Uterus (tissue), 4 donors: ENCODE measurements at places on chromosomes 3 and 15. TPM values are rescaled to one million over a fixed set of nuclear protein-coding genes. Genes with fewer than 3 reads are reported as not detected.

The TMEM40 gene
- not detected for total RNA-seq

The MAP1A gene
- 10.5 TPM for total RNA-seq

GRCh38 chr3:127690106-127690505 is 17.4 kb downstream of the ABTB1 start:
- H3K27me3 ChIP-seq: no peaks in the 10 kb centered on the region
- no peaks in the 10 kb centered on the region for H3K36me3 ChIP-seq
- no peak for DNase-seq
- no peaks in the 10 kb centered on the region for H3K4me1 ChIP-seq
- no peak overlapping the region for H3K4me3 ChIP-seq

- no peaks in the 10 kb centered on the region for H3K4me1 ChIP-seq
- H3K36me3 ChIP-seq: no peaks in the 10 kb centered on the region
- H3K27ac ChIP-seq: no peak overlapping the region
- H3K27me3 ChIP-seq: no peaks in the 10 kb centered on the region
- DNase-seq: no peak
Observed at GRCh38 chr15:85019815-85020590, 38.3 kb downstream of the PDE8A start.

GRCh38 chr3:143479727-143480126 is 360.2 kb downstream of the CHST2 start:
- no peak overlapping the region for H3K4me3 ChIP-seq
- H3K27ac ChIP-seq: no peak overlapping the region
- no peak for DNase-seq
- no peaks in the 10 kb centered on the region for H3K36me3 ChIP-seq
- no peaks in the 10 kb centered on the region for H3K27me3 ChIP-seq

- peaks cover 4% of the 10 kb centered on the region for H3K27me3 ChIP-seq
- H3K27ac ChIP-seq: no peak overlapping the region
- no peaks in the 10 kb centered on the region for H3K36me3 ChIP-seq
- no peak for DNase-seq
- H3K4me1 ChIP-seq: peaks cover 4% of the 10 kb centered on the region
- H3K4me3 ChIP-seq: no peak overlapping the region
Observed at GRCh38 chr3:181725830-181726229, 14.1 kb downstream of the SOX2 start.

DNA sequence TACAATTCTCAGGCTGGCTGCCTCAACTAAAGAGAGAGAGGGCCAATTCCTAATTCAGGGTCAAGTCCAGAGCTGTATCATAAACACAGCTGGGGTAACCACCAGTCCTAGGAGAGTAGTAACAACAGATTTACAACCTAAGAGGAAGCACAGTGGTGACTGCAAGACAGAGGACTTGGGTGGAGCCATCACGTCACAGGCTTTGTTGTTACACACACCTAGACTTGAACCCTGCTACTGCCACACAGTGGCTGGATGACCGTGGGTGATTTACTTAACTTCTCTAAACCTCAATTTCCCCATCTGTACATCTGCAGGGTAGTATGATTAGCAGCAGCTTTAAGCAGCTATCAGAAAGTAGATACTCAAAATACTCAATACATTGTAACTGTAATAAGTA is 78.6 kb downstream of the MYLK start:
- no peak overlapping the region for H3K27ac ChIP-seq
- H3K27me3 ChIP-seq: no peaks in the 10 kb centered on the region
- no peaks in the 10 kb centered on the region for H3K4me1 ChIP-seq
- H3K4me3 ChIP-seq: no peak overlapping the region
- no peak for DNase-seq

- H3K27ac ChIP-seq: no peak overlapping the region
- no peaks in the 10 kb centered on the region for H3K27me3 ChIP-seq
- H3K4me3 ChIP-seq: no peak overlapping the region
- no peaks in the 10 kb centered on the region for H3K36me3 ChIP-seq
Observed at GRCh38 chr3:63030666-63031065, 155.4 kb upstream of the CADPS start.
